ENCODE measurements at places on chromosomes 13 and 19. TPM values are rescaled to one million over a fixed set of nuclear protein-coding genes. Genes with fewer than 3 reads are reported as not detected.

The ZNF528 gene
- total RNA-seq = not detected

The SYDE1 gene
- 43.0 TPM for total RNA-seq

The GET3 gene
- total RNA-seq = 263 TPM

The FGF21 gene
- total RNA-seq = not detected

The GSX1 gene
- not detected for total RNA-seq

The PRKCG gene
- 1.6 TPM for total RNA-seq

The PDE4C gene
- 17.0 TPM for total RNA-seq

The PPP2R1A gene
- 269 TPM for total RNA-seq

Data from G401 (cell line).